Activated naive CD8-positive, alpha-beta T cell treated with anti-CD3 and anti-CD28 coated beads, Interleukin-2, amount 10 ng/mL, durations not matched to agents 7 days and 5 days (primary cell): ENCODE measurements at places on chromosomes 3 and 15. TPM values are rescaled to one million over a fixed set of nuclear protein-coding genes. Genes with fewer than 3 reads are reported as not detected.

INSYN1 gene
- not detected for total RNA-seq

DNA sequence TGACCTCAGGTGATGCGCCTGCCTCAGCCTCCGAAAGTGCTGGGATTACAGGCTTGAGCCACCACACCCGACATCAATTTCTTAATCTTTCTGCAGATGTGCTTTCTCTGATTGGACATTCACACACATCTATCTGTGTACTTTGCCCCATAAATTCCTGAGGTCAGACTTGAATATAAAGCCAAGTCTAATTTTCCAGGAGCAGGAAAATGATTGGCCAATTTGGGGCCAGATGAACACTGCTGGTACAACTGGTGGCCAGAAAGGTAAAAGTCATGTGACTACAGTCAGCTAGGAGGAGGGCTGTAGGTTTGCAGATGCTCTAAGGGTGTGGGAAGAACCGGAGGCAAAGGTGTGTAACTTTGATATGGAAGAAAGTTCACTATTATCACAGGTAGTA lies 3.2 kb upstream of the RAD51 start:
- DNase-seq = no peak

MST1R gene
- 2.9 TPM for total RNA-seq

GRCh38 chr3:15520185-15520584 lies 1.3 kb downstream of the COLQ start:
- no peak for DNase-seq

DNA sequence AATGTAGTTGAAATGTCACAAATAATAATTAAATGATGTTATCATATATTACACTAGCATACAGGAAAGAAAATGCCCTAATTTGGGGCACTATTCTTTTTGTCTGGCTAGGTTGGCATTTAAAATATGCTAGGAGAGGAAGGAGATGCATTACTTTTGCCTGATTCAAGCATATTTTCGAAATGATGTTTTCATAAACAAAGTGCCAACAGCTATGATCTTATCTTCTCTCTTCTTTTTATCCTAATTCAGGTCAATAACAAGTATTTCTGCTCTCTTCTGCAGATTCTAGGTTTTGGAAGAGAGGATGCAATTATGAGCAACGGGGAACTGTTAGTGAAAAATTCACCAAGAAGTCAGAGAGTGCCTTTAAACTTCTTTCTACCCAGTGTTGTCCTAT lies 55.8 kb upstream of the NR2F2 start:
- no peak for DNase-seq

- DNase-seq = no peak
Observed at GRCh38 chr3:110562621-110563020, 509.0 kb upstream of the NECTIN3 start.

GRCh38 chr3:104974316-104974715 lies 392.4 kb upstream of the ALCAM start:
- DNase-seq = no peak

DNA sequence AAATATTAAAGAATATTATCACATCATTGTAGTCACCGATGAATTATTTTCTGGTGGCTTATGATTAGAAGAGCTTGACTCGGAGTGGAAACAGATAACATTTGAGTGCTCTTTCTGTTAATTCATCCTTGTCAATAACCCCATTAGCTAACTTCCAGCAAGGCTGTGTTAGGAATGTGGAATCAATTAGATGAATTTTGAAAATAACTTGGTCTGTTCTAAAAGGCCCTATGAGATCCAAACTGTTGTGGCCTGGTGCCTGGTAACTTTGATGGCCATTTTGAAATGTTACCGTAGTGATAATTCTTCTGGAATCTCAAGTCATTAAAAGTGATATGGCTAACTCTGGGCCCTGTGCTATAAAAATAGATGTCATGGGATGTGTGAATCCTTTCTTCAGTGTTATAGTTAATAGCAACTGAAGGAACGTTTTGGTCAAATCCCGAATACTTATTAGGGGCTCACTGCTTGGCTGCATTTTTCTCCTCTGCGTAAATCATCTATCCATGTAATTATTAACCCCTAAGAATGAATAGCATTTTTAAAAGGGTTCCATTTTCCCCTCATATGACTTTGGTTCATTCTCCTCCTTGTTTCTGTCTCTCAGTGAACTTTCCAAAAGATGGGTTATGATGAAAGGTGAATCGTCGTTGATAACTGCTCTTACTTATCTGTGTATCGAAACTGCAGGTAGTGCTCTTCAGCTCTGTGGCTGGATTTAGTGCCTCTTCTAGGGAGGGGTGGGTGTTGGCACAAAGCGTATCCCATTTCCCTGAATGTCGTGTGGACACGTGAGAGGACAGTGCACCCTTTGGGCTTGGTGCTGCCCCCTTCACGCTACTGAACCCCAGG lies 82.7 kb downstream of the IGF1R start:
- no peak for DNase-seq

- no peak for DNase-seq
Observed at GRCh38 chr3:11626084-11626463, 17.6 kb downstream of the VGLL4 start.

GRCh38 chr3:113094337-113095221 lies 103.8 kb downstream of the GTPBP8 start:
- DNase-seq = no peak

EXD1 gene
- not detected for total RNA-seq

GOLGA8J gene
- total RNA-seq = 0.80 TPM

DNA sequence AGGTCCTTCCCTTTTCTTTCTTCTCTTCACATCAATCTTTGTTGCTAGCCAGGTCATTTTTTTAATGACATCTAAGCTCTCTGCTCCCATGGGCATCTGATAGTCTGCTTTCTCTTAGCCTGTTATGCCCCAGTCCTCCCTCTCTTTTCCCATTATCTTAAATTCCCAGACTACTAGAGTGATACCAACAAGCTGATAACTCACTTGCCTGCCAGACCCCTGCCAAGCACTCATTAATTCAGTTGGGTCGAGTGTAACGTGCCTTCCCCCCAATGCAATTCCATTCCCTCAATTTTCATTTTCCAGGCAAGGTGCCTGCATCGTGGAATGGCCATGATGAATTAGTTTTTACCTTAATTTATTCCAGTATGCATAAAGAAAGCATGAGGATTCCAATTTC lies 450.8 kb upstream of the ADAMTS9 start:
- DNase-seq = no peak

DNA sequence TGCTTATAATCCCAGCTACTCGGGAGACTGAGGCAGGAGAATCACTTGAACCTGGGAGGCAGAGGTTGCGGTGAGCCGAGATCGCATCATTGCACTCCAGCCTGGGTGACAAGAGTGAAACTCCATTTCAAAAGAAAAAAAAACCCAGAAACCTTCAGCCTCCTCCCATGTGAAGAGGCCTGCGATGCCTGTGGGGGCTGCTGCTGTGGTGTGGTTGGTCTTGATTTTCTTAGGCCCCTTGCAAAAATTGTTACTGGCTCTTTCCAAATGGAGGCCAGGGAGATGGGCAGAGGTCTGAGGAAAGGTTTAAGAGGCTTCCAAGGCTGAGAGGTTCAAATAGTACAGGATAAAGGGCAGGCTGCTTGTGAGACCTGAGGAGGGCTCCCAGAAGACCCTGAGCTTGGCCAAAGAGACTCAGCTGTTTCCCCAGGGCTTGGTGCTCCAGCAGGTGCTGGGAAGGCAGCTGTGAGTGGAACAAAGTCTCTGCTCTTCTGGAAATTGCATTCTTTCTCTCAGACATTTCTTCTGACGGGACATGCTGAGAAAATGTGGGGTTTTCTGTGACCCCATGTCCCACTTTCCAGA lies 18.4 kb downstream of the GCSAM start:
- DNase-seq = no peak

DNA sequence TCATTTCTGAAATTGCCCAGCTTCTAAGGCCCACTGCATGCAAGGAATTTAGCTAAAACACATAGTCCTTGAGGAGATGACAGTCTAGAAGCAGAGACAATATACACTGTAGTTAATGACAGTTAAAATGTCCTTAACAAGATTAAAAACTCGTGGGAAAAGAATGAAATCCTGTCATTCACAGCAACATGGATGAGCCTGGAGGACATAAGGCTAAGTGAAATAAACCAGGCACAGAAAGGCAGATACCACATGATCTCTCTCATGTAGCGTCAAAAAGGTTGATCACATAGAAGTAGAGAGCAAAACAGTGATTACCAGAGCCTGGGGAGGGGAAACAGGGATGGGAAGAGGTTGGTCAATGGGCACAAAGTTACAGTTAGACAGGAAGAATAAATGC lies 36.3 kb upstream of the GOLGA8J start:
- no peak for DNase-seq

DNA sequence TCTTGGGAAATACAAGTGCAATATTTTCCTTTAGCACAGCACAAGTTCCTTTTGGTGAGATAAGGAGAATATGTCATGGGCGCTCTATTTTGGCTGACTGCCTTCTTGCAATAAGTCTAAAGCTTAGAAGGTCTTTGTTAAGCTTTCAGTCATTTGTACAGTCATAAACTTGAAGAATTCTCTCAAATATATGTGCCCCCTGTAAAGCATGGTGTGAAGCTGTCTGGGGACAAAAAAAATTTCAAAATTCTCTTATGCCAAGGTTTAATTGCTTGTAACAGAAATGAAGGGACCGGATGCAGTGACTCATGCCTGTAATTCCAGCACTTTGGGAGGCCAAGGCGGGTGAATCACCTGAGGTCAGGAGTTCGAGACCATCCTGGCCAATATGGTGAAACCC lies 21.7 kb upstream of the ARID3B start:
- no peak for DNase-seq

GRCh38 chr15:90291679-90292356 lies 26.3 kb downstream of the NGRN start:
- no peak for DNase-seq

DNA sequence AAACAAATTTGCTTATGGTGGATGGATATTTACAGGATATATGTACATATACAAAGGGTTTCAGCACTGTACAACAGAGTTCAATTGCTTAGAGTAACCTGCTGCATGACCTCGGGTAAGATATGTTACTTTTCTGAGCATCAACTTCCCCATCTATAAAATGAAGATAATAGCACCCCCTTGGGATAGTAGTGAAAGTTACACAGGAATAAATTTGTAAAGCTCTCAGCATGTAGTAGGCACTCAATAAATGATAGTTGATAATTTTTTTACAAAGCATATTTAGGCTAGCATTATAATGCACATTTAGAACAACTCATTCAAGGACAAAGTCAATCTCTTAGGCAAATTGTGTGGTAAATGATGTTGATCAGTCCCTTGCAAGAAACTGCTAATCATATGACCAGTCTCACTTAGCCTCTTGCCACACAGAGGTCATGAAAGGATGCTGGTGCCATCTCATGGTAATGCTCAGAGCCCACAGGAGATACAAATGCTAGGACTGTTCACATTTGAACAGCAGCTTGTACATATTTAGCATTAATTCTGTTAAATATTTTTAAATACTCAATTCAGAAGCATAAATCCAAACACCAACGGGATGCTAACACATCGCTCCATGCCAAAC lies 123.9 kb downstream of the MAGI1 start:
- no peak for DNase-seq

GRCh38 chr15:53834214-53834613 lies 74.8 kb upstream of the WDR72 start:
- no peak for DNase-seq

GRCh38 chr15:81120069-81120468 lies 14.0 kb upstream of the CFAP161 start:
- DNase-seq = no peak

IL20RB gene
- 1.9 TPM for total RNA-seq

GRCh38 chr3:128084675-128085021 lies 32.4 kb downstream of the SEC61A1 start:
- DNase-seq = no peak

DNA sequence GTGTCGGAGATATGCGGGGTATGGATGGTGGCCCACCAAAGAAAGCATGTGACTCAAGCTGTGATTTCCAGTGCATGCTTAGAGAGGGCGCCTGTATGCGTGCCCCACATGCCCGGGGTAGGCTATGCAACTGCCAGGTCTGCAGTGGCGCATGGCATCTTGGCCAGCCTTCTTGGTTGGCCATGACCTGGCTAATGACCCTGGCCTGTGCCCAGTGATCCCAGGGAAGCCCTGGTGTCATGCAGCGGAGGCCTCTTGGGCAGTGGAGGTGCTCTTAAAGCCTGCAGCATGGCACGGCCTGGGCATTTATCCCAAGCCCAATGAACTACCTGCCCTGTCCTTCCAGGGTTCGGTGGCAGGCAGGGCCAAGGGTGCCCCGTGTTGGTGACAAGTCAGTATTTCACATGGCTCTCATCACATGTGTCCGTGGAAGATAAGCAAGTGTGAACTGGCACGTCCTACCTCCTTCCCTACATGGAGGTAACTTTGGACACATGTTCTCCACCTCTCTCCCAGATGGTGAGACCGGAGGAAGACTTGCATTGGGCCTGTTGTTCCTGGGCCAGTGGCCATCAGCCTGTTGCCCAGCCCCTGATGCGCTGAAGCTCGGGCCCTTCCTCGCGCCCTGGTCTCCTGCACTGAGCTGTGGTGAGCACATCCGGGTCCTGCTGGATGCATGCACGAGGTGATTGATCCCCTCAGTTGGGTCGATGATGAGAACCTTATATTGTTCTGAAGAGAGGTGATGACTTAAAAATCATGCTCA lies 192.0 kb downstream of the UBE3A start:
- DNase-seq = peak; percentile 0

ACTRT3 gene
- 0.28 TPM for total RNA-seq

DNA sequence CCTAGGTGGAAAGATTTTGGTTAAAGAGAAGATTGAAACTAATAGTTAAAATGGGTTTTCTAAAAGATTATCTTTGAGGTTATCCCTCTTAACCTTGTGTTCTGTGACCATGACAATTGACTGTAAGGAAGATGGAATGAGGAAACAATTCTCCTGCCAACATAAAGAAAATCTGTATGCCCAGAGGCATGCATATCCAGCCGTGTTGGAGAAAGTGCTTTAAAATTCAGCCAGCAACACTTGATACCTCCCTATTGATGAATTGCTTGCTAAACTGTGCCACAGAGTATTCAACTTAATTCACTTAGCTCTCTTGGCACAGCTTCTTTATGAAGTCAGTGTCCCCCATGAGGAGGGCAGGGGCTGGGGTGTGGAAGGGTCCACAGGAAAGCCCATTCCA lies 203.5 kb downstream of the UBE2E2 start:
- no peak for DNase-seq

KCNH8 gene
- not detected for total RNA-seq
